ENCODE measurements at places on chromosomes 13 and 19. TPM values are rescaled to one million over a fixed set of nuclear protein-coding genes. Genes with fewer than 3 reads are reported as not detected.

The PINLYP gene
- total RNA-seq: 6.6 TPM

GRCh38 chr13:91355826-91356710 lies 8.6 kb downstream of the MIR17HG start:
- no peak overlapping the region for H3K4me3 ChIP-seq
- no peak for DNase-seq
- no peak overlapping the region for H3K27ac ChIP-seq
- H3K27me3 ChIP-seq: no peaks in the 10 kb centered on the region
- peaks cover 45% of the 10 kb centered on the region for H3K4me1 ChIP-seq
- H3K36me3 ChIP-seq: peaks cover 8% of the 10 kb centered on the region

The SWSAP1 gene
- 1.5 TPM for total RNA-seq

The DAND5 gene
- total RNA-seq: not detected

DNA sequence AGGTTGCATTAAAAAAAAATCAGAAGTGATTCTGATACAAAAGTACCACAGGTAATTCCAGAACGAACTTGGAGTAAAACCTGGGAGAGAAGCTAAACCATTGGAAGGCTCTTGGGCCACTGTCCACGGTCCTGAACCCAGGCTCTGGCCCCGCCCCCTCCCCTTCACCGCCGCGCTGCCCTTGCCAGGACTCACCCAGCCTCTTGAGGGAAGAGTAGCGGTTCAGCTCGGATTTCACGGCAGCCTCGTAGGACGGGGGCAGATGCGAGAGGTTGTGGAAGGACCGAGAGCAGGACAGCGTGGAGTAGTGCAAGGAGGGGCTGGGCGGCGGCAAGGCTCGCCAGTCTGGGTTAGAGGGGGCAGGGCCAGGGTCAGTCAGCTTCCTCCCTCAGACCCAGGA lies 5.7 kb downstream of the SHISA7 start:
- no peak overlapping the region for H3K4me3 ChIP-seq
- no peak for DNase-seq
- H3K27me3 ChIP-seq: peaks cover 18% of the 10 kb centered on the region

The ZSCAN5A gene
- total RNA-seq: 11.9 TPM

Data from thoracic aorta (tissue), 2 donors.